H4 (cell line): ENCODE measurements at places on chromosomes 5 and 9. TPM values are rescaled to one million over a fixed set of nuclear protein-coding genes. Genes with fewer than 3 reads are reported as not detected.

C9 gene
- total RNA-seq, result not detected in 2 replicates

GRCh38 chr5:157328277-157328912 is 62.5 kb downstream of the CYFIP2 start:
- peak; percentile 84 for DNase-seq

C9orf85 gene
- total RNA-seq, result 10.8 and 16.6 TPM in 2 replicates

DNA sequence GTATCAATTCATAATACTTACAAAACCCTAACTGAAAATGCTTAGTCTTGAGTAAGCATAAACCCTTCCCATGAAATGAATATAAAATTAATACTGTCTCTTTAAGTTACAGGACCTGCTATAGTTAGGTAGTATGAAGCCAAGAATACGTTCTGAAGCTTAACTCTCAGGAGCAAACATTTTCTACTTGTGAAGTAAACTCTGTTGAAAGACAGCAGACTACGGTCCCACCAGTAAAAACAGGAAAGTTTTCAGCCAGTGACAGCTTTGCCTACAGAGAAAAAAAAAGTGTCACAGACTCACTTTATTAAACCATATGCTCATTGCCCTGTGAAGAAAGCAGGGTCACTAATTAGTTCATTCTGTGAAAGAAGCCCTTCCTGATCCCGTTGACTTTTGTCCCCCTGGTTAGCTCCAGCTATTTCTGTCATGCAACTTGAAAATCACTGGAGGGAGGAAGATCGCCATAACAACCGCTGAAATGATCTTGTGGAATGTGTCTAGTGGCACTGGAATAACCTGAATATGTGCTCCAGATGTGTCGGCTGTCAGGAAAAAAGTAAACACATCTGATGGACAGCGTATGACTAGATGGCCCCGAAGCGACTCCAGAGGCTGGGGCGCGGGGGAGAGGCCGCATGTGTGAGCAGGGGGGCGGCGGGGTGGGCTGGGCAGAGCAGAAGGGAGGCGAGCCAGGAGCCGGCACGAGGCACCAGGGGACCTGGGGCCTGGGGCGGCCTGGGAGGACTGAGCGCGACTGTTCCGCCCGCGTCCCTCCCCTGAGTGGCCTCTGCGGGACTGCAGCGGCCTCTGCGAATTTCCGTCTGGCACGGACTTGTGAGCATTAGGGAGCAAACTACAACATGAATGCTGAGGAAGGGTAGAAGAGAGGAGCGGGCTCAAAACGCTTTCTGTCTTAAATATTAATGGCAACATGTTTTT is 41.9 kb downstream of the BNC2 start:
- peak; percentile 7 for DNase-seq

DNA sequence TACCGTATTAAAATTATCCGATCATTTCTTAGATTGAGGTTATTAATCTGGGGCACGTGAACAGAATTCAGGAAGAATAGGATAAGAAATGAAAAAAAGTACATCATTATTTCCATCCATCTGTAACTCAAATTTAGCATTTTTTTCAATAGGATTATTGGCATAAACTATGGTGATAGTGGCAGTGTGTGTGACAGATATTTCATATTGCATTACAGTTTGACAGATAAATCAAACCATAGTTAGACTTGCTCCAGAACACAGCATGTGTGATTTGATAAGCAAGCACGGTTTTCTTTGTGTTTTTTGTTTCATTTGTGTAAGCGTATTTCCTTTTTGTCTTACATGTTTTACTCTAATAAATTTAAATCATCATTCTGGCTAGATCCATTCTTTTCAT is 155.0 kb downstream of the CDH9 start:
- DNase-seq, result no peak

- DNase-seq, result no peak
Measured at GRCh38 chr9:136848393-136849037, 694 bp upstream of the PHPT1 start.

F2RL2 gene
- 88.7 and 93.9 TPM in 2 replicates for total RNA-seq

DNA sequence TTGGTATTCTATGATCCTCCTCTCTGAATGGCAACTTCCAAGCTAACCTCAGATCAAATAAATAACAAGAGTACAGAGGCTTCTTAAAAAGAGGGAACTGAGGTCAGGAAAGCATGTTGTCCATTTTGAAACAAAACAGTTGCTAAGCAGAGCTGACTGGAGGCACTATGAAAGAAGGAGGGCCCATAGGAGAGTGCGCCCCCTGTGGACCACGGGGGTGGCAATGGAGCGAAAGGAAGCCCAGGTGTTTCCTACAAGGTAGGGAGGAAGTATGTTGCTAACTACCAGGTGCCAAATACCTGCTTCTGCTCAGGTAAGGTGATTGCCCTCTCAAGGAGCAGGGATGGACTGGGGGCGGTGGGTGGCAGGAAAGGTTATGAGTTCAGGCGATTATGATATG is 101.8 kb upstream of the MAST4 start:
- no peak for DNase-seq

DNA sequence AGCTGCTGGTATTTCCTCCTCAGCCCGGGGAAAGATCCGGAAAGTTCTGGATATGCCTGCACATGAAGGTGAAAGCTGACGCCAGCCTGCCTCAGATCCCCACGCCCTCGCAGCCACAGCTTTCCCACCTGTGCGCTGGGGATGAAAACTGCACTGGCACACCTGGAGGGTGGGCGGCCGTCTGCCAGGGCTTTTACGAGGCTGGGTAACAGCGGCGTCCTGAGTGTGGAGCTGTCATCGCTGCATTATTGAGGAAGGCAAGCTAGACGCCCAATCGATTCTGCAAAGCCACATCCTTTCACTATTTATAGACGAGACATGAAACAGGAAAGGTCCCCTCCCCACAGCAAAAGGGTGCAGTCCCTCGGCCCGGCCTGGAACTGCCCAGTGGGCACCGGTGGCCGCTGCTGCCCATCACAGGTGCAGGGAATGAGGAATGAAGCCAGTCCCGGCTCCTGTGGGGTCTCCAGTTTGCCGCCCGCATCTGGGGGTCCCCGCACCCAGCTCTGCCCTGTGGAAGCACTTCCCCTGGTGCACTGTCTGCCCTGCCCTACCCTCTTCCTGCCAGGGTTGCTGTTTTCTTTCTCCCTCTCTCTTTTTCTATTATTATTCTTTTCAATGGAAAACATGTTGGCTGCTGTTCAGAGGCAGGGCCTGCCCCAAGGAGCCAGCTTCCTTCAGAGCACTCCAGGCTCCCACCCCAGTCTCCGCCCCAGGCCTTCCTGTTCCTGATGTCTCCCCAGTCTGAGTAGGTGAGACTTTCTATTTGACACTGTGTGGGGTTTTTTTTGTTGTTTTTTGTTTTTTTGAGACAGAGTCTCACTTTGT is 7.0 kb downstream of the NOTCH1 start:
- DNase-seq, result no peak

- DNase-seq, result no peak
Measured at GRCh38 chr9:133424187-133424586, 2.0 kb downstream of the ADAMTS13 start.

DNA sequence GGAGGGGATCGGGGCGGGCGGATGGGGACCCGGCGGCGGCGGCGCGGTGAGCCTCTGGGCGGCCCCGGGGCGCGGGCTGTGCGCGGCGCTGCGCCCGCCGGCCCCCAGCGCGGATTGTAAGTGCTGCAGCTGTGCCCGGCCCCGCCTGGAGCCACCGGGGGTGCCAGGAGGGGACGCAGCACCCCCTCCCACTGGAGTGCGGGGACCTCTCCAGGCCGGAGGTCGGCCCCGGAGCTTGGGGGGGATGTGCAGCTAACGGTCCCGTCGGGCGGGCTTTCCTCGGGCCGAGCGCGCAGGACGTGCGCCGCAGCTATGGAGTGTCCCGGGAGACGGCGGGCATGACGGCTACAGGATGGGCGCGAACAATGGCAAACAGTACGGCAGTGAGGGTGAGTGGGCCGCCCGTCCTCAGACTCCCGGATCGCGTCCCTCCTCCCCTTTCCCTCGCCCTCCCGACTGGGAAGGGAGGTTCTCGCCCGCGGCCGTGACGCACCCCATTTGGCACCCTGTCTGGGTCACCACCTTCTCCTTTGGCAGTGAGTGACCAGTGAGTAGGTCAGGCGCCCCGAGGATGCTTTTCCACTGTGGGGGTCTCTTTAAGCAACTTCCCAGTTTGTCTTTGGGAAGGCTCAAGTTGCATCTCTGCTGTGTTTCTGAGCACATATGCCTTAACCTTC is 483 bp downstream of the FBXL7 start:
- DNase-seq, result peak; percentile 17

FBLL1 gene
- 0.55 TPM in 1 of 2 replicates, not detected in the other for total RNA-seq

ST8SIA4 gene
- 28.9 and 29.0 TPM in 2 replicates for total RNA-seq

DNA sequence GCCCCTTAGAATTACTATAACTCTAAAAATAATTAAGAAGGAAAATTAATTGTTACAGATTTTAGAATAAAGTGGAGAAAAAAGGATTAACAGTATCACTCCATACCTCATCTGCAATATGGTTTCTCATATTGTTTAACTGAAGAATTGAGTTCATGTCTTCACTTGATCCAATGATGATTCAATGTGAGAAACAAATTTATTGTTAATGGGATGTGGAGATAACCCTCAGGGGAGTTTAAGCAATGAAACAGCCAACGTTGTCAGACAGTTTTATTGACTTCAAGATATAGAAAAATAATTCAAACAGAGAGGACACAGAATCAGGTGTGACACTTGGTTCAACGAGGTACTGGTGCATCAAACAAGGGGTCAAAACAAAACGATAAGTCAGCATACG is 665.2 kb upstream of the ACO1 start:
- no peak for DNase-seq

GRCh38 chr5:113204525-113205161 is 228.0 kb downstream of the DCP2 start:
- DNase-seq, result peak; percentile 18

- DNase-seq, result peak; percentile 16
Measured at GRCh38 chr9:120412425-120412951, 167.5 kb downstream of the CDK5RAP2 start.

- no peak for DNase-seq
Measured at GRCh38 chr5:122315521-122315920, 3.5 kb downstream of the SNCAIP start.

OBP2B gene
- not detected in 2 replicates for total RNA-seq

DNA sequence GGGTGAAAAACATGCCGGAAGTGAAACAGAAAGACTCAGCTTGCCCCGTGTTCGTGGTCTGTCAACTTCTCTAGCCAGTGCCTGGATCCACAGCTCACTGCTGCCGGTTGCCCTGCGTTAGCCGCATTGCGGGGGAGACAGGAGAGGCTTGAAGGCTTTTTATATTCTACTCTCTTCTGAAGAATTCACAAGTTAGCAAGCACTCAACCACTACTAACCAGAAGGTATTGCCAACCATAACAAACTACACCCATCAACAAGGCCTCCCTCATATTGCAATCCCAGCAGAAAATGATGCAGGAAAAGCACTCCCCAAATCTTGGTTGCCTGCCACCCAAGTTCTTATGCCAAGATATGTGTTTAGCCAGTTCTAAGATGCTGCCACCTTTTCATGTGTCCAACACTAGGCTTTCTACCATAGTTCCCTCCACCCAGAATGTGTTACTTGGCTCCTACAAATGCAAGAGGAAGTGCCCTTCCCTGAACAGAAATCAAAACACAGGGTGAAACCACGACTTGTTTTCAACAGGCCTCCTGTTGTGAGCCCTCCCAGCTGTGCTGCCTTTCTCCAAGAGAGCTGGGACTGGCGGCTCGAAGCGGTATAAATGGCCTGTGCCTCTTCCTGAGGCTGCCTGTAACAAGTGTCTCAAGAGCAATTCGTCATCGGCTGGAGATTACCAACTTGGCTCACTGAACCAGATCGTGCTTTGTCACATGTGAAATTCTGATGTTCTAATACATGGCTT is 129.0 kb downstream of the SNX18 start:
- DNase-seq, result peak; percentile 73

DNA sequence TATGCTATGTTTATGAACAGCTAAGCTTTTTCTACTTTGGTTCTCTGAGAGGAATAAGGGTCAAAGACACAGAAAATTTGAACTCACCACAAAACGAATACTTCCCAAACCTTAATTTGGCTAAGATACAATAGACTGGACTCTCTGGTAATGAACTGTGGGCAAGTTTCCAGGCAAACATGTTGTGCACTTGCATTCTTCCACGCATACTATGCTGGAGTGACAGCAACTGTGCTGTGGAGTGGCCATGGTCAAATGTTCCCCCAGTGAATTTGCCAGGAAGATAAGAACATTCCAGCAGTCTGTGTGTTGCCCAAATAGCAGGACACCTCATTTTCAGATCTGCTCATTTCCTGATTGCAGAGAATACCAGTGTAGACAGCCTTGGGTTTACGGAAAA is 275.3 kb upstream of the IL12B start:
- DNase-seq, result no peak
